Pancreas (tissue), 10 donors: ENCODE measurements at places on chromosomes 11 and 22.

- DNase-seq: no peak
Measured at GRCh38 chr11:85953491-85954143, 98.4 kb downstream of the CCDC83 start.

DNA sequence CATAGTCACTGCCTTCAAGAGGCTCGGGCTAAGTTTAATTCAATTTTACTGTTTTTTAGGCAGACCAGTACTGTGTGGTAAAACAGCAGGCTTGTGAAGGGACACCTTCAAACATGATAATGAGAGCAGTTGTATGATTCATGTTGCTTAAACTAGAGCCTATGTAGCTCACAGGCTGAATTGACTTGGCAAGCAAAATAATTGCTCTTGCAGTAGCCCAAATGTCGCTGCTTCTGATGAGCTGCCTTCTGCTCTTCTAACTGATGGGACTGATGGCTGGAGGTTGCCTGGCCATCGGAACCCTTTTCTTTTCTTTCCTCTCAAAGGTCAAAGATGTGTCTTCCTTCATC is 137.6 kb downstream of the MAML2 start:
- no peak for DNase-seq

DNA sequence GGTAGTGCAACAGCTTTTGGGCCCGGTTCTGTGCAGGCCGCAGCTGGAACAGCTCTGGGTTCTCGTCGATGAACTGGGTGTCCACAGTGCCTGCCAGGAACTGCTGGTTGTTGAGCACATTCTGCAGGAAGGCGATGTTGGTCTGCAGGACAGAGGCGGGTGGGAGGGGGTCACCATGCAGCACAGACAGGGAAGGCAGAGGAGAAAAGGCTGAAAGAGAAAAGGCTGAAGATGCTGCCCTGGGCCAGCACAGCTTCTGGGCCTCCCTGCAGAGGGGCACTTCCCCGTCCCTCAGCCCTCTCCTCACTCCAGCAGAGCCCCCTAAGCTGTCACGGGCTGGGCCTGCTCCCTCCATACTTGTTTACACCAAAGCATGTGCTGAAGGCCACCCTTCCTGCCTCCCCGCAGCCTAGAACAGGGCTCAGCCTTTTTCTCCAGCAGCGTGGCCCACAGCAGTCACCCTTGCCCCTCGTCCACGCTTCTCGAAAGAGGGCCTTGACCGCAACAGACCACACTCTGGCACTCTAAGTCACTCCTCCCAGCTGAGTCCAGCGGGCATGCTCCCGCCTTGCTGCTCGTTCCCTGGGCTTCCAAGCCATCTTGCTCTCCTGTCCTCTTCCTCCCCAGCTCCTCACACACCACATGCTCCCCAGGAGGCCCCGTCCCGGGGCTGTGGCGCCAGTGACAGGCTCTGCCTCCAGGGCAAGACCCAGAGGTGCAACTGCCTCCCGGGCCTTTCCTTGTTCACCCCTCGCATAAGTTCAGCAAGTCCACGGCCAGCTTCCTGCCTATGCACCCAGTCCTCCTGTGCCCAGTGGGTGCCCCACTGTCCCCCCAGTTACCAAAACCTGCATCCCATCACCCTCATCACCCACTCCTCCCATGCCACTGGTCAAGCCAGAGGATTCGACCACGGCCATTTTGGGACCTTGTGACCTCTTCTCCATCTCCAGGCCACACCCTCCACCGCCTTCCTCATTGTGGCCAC is 3.3 kb upstream of the LRFN4 start:
- no peak for DNase-seq

GRCh38 chr22:30829901-30830550 is 135.4 kb downstream of the OSBP2 start:
- no peak for DNase-seq

- DNase-seq: no peak
Measured at GRCh38 chr11:7485186-7486097, at the start of gene OLFML1. Gene OLFML1 (plus strand): TSS chr11:7485506. CDS start chr11:7485876, 370 bp downstream.

GRCh38 chr11:84234011-84234410 is 947.8 kb upstream of the CCDC90B start:
- no peak for DNase-seq

- no peak for DNase-seq
Measured at GRCh38 chr11:34907934-34908593, 8.1 kb downstream of the APIP start.

GRCh38 chr11:88337987-88338668 is 592 bp upstream of the CTSC start:
- DNase-seq: peak; percentile 62

- DNase-seq: no peak
Measured at GRCh38 chr22:27196606-27197005, 539.2 kb downstream of the MIAT start.

GRCh38 chr11:12318791-12319438 is 58.5 kb upstream of the PARVA start:
- no peak for DNase-seq

- DNase-seq: no peak
Measured at GRCh38 chr11:126756855-126757254, 243.7 kb downstream of the KIRREL3 start.

- DNase-seq: peak; percentile 45
Measured at GRCh38 chr11:34632105-34632791, 11.4 kb downstream of the EHF start.

GRCh38 chr22:23281406-23282088 is 101.2 kb downstream of the BCR start:
- DNase-seq: peak; percentile 84

DNA sequence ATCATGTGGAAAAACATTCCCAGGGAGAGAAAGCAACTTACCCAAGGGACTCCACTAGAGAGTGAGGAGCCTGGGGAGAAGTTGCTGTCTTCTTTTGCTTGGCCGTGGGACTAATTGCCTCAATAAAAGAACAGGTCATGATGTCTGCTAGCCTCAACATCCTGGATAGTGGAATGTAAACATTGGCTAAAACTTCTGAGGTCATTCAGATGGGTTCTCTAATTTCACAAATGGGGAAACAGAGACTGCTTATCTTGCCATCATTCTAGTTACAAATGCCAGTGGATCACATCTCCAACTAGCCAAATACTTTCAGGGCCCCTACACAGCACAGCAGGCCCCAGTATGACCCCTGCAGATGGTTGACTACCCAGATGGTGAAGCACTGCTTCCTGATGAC is 28.4 kb upstream of the PAMR1 start:
- DNase-seq: no peak

- no peak for DNase-seq
Measured at GRCh38 chr11:116721988-116722387, 50.8 kb downstream of the BUD13 start.

- no peak for DNase-seq
Measured at GRCh38 chr22:44880610-44881290, 128.4 kb downstream of the ARHGAP8 start.

DNA sequence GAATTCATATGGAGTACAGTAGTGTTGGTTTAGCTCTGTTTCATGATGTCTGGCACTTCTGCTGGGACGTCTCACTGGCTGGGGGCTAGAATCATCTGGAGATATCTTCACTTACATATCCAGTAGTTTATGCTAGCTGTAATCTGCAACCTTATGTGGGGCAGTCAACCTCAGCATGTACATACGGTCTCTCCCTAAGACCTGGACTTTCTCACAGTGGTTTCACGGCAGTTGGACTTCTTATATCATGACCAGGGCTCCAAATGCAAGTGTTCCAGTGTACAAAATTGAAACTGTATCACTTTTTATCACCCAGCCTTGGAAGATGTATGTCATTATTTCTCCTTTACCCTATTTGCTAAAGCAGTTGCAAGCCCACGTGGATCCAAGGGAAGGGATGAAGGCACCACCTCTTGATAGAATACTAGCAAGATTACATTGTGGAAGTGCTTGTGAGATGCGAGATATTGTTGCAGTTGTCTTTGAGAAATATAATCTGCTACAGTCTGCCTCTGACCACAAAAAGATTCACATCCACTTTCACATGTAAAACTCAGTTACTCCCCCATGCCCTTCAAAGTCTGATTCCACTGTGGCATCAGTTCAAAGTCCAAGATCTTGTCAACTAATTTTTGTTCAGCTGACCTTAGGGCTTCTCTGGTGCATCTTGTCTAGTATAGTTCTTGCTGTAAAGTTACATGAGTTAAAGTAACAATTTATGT is 316.6 kb upstream of the NCAM1 start:
- no peak for DNase-seq

- DNase-seq: no peak
Measured at GRCh38 chr22:32904044-32904443, 102.5 kb downstream of the TIMP3 start.

GRCh38 chr22:30856741-30857502 is 111.7 kb downstream of the MORC2 start:
- no peak for DNase-seq

DNA sequence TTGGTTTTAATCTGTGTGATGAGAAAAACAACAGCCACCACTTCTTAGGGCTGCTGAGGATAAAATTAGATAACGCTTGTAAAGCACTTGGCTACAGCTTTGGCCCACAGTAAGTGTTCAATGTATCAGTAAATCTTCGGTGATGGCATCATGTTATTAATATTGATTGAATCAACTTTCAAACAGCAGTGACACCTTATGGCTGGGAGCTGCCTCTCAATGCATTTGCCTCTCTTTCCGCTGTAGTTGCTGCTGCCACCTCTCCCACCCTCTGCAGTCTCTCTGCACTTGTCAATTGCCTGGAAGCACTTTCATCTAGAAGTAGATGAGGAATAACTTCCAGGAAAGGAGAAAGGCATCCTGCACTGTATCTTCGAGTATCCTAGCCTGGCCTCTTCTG is 491.1 kb downstream of the OPCML start:
- DNase-seq: no peak

DNA sequence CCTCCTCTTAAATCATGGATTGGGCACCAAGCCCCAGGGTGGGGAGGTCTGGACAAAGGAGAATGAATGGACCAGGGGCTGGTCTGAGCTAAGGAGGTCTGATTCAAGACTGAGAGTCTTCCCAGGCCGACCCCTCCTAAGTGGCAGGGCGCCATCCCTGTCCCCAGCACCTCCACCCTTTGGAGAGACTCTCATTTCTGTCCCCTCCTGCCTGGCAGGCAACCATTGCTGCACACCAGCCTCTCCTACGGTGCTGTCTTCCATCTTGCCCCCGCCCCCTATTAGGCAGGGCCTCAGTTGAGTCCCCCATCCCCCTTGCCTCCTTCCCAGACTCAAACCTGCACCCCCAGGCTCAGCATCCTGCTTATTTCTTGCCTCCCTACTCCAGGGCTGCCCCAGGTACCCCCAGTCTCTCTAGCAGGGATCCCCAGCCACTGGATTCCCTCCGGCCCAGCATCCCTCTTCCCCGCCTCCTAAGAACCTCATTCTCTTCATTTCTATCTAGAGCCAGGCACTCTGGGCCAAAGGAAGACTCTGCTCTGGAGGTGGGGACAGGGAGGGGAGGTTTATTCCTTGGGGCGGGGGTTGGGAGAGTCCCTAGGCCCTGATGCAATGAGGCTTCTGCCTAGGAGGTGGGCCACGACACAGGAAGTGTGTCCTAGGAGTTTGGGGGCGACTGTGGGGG is 1.7 kb upstream of the RCOR2 start:
- no peak for DNase-seq
